ENCODE measurements at places on chromosomes 13 and 19.

DNA sequence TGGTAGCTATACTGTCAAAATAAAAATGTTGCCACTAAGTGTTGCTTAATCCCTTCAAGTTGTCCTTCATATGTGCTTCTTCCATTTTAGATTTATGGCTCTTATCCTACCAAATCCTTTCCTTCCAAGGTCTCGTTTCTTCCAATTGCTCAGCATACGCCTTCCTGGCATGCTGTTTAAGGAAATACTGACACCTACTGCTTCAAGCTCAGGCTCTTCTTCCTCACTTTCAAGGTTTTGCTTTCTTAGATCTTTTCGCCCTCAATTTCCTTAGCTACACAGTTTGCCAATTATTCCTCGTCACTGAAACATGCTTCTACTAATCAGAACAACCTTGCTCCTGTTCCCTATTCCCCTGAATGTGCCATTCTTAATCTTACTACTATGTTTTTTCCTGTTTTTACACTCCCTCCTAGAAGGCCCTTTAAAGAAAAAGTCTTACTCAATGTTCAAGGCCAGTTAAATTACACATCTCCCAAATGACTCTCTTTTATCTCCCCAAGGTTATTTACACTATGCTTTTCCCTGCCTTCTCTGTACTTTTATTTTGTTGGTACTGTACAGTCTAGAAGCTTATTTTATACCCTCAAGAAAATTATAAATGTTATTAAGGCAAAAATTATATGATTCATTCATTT, 343.1 kb downstream of the MZT1 start:
- no peak for DNase-seq

GRCh38 chr13:77952737-77953136, 34.1 kb upstream of the EDNRB start:
- DNase-seq: no peak

- no peak for DNase-seq
Measured at GRCh38 chr19:1901940-1902404, 3.2 kb upstream of the ADAT3 start.

DNA sequence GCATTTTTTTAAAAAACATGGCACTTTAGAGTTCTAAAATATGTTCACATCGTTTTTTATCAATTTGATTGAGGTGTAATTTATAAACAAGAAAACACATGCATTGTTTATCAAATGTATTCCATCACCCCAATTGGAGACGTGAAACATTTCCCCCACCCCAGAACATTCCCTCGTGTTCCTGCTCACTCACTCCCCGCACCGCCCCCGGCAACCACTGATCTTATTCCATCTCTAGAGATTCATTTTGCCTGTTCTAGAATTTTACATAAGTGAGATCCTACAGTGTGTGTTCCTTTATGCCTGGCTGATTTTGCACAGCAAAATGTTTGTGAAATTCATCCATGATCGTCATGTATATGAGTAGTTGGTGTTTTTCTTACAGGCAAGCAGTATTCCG, 50.5 kb upstream of the KCTD15 start:
- no peak for DNase-seq

GRCh38 chr13:22517544-22517943, 663.2 kb upstream of the SGCG start:
- DNase-seq: no peak

GRCh38 chr13:38590796-38591507, 95.9 kb upstream of the FREM2 start:
- DNase-seq: no peak

DNA sequence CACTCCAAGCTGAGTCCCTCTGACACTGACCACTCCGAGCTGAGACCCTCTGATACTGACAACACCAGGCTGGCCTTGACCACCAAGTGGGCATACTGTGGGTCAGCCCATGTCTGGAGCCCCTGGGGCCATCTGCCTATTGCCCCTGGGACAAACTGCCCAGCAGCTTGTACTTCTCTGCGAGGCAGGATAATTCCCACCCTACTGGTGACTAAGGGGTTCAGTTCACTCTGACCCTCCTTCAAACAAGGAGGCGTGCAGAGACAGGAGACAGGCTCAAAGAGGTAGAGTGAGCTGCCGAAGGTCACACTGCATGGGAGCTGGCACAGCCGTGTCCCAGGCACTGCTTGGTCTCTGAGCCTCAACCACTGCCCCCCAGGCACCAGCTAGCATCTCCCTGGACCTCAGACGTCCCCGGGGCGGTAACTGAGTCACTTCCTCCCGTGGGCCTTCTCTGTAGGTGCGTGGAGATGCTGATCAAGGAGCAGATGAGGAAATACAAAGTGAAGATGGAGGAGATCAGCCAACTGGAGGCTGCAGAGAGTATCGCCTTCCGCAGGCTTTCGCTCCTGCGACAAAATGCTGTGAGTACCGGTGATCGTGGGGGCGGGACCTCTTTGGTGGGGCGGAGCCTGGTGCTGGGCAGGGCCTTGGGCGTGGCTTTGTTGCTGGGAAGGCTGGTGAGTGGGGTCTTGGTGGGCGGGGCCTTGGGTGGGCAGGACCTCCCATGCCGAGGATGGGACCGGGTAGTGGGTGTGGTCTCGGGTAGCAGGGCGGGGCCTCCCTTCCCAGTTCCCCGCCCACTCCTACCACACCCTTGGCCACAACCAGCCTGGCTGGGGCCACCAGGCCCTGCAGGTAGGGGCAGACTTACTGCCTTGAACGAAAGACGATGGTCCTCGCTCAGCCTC, 5.8 kb upstream of the USE1 start:
- no peak for DNase-seq

GRCh38 chr13:33435207-33435606, 149.7 kb upstream of the STARD13 start:
- DNase-seq: no peak

DNA sequence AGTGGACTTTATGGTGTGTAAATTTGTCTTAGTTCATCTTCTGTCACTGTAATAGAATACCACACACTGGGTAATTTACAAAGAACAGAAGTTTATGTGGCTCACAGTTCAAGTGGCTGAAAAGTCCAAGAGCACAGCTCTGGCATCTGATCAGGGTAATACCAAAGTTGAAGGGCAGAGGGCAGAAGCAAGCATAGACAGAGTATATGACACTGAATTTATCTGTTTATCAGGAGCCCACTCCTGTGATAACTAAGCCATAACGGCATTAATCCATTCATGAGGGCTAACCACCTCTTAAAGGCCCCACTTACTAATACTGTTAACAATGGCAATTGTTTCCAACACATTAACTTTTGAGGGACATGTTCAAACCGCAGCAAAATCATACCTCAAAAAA, 4.0 kb upstream of the RFXAP start:
- peak; percentile 9 for DNase-seq

DNA sequence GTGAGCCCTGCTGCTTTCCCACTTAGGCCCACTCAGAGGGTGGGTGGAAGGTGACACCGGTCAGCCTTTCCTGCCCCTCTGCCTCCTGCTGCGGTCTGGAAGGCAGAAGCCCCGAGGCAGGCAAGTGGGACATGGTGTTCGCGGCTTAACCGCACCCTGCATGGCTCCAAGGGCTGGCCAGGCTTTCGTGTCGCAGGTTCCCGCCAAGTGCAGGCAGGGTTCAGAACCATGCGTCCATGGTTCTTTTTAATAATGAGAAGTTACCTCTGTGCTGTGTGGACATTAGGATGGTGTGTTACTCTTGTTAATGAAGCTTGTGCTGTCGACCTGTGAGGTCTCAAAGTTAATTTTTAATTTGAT, 986 bp downstream of the DGKH start:
- no peak for DNase-seq

- DNase-seq: no peak
Measured at GRCh38 chr13:20002787-20003186, 44.3 kb downstream of the ZMYM2 start.

- DNase-seq: peak; percentile 44
Measured at GRCh38 chr19:15091918-15092753, 10.1 kb downstream of the OR1I1 start.

DNA sequence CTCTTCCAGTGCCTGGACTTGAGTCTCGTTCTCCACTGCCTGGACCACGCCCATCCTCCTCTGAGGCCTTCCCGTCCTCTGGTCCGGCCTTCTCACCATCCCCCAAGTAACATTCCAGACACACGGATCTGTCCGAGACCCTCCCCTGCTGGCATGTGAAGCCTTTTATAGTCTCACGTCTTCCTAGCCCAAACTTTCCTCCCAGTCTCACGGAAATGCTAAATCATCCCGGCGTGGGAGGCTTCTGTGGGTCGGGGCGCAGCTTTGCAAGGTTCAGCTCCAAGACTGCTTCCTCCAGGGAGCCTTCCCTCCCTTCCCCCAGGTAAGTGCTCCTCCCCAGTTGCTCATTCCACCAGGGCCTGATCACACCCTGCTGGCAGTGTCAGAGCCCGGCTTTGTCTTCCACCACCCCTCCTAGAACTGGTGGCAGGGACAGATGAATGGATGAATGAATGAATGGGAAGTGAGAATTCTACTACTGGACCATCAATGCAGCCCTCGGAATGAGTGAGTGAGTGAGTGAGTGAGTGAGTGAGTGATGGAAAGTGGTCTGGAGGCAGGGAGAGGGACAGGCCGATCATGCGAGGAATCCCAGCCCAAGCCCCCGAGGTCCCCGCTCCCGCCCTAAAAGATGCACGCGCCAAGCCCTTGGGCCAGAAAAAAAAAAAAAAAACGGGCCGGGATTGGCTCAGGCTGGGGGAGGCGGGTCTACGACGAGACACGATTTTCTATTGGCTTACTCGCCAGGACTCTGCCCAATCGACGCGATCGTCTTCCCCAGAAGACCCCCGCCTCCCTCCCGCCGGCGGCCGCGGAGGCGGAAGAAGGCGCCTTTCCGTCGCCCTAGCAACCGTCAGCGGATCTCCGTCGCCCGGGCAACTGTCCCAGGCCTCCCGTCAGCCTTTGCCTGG, 9.3 kb downstream of the EPHX3 start:
- DNase-seq: peak; percentile 56

- peak; percentile 42 for DNase-seq
Measured at GRCh38 chr19:21022996-21023395, 2.5 kb downstream of the ZNF430 start.

DNA sequence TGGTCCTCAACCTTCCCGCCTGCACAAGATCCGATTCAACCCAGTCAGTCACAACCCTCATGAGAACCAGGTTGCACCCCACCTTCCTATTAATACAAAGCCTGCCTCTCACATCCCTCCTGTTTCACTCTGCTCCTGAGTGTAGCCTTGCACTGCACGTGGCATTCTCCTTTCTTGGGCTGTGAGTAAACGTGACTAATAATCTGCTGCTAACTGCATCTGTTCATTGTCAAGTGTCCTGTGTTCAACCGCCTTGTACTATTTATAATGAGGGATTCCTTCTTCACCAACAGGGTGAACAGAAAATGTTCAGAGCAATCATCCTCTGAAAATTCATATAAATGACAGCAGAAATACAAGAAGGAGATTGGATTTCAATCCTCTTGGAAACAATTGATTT, 1608.2 kb downstream of the SLITRK5 start:
- no peak for DNase-seq

DNA sequence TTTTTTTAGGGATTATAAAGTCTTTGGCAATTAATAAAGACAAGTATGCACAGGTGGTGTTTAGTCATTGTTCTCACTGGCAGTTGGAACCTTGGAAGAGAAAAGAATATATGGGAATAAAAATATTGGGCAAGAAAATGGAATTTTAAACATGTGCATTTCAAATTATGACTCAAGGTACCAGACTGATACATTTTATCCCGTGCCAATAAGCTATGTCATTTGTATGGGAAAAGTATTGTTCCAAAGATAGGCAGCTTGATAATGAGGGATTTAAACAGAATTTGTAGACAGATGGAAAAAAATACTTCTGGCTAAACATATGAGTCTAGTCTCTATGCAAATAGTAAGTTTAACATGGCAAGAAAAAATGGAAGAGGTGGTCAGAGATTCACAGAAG, 169.5 kb upstream of the UFM1 start:
- DNase-seq: no peak

DNA sequence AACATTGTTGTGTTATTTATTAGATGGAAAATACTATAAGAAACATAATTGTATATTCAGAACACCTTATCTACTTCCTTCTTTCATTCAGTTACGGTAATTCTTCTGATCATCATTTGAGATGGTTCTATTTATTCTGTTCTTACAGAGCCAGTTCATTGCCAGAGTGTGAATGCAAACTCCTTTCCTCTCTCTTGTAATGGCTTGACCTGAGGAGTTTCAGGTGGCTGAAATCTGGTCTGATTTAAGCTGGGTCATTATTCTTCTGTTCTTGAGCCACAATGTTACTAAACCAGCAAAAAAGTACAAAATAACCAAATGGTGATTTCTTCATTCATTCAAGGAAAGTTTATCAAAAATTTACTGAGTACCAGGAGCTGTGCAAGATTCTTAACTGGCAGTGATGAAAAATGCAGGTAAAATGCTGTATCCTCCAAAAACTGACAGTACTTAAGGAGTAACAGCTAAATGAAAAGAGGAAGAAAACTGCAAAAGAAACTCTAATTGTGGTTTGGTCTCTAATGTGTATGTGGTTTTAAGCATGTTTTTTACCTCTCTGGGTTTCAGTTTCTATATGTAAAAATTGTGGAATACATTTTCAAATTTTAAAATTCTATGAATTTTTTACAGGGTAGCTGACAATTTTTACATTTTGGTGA, 182.4 kb upstream of the UFM1 start:
- no peak for DNase-seq

GRCh38 chr13:99416411-99417121, 84.7 kb upstream of the TM9SF2 start:
- DNase-seq: no peak

Measured in CD4-positive, CD25-positive, alpha-beta regulatory T cell (primary cell).